ENCODE measurements at places on chromosomes 1 and 21.

DNA sequence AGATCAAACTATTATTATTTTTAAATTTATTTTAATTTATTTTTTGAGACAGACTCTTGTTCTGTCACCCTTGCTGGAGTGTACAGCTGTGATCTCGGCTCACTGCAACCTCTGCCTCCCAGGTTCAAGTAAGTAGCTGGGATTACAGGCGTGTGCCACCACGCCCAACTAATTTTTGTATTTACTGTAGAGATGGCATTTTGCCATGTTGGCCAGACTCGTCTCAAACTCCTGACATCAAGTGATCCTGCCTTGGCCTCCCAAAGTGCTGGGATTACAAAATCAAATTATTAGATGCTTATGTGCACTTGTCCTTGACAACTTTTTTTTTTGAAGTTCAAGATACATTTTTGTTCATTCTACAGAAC is 15.4 kb downstream of the LIN9 start:
- DNase-seq, result no peak

- DNase-seq, result no peak
Measured at GRCh38 chr1:66364578-66365391, 169.2 kb upstream of the SGIP1 start.

- no peak for DNase-seq
Measured at GRCh38 chr1:157238585-157238984, 100.4 kb upstream of the ETV3 start.

DNA sequence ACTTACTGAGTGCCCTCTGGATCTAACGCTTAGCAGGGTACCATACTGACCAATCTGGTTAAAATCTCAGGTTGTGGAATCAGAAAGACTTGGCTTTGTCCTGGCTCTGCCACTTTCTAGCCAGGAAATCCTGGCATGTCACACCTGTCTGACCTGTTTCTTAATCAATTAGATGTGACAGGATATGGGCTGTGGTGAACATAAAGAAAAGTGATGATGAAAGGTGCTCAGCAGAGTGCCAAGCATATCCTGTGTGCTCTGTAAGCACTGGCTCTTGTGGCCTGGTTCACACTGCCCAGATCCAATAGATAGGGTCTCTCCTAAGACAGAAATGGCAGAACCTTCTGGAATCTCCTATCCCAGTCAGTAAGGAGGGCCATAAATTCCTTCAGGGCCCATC is 53.9 kb downstream of the PHC2 start:
- DNase-seq, result no peak

DNA sequence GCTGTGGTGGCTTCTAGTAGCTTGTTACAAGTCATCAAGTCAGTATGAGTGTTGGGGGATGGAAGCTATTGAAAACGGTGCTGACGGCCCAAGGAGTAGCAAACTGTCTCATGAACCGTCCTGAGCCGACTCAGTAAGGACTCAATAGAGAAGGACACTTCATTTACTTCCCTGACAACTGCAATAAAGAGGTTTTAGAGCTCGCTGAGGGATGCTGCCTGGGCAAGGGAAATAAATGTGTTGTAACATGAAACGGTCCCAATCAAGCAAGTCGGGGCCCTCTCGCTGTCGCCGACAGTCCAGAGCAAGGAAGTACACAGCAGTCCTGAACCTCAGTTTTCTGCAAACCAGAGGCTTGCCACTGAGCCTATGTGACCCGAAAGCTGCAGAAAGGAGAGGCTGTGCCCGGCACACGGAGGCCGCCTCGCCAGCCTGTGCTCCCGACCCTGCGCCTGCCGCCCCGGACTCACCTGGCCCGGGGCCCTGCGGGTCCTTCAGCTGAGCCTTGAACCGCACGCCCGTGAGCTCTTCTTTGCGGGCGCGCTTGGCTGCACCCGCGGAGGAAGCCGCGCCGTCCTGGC is 423 bp downstream of the URB1 start:
- DNase-seq, result no peak

GRCh38 chr1:41328001-41328615 is 33.1 kb upstream of the FOXO6 start:
- DNase-seq, result no peak

DNA sequence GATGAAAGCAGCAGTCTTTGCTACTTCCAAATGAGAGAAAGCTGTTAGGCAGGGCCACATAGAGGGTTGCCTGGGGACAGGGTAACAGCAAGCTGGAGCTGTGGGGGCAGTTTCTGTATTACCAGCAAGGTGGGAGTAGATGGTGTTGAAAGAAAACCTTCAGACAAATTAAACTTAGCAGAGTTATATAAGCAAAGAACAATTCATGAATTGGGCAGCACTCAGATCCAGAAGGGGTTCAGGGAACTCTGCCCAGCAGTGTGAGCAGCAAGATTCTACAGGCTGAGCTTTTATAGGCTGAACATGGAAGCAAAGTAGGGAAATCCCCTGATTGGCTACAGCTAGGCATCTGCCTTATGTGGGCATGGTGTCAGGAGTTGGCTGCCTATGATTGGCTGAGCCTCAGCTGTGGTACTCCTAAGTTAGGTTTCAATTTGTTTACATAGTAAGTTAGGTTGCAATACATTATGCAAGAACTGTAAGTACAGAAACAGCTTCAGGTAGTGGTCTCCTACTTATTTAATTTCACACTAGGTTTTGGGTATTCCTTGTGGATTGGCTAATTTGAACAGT is 64.1 kb upstream of the TMPRSS2 start:
- no peak for DNase-seq

DNA sequence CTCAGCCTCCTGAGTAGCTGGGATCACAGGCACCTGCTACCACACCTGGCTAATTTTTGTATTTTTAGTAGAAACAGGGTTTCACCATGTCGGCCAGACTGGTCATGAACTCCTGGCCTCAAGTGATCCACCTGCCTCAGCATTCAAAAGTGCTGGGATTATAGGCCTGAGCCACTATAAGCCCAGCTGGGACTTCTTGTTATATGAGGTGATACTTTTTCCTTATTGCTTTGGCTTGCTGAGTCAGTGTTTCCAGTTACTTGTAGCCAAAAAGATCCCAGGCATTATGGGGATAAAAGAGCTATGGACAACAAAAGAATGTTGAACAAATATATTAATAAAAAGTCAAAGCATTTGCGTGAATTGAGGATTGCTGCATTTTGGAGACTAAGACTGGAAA is 69.9 kb upstream of the LPGAT1 start:
- DNase-seq, result no peak

DNA sequence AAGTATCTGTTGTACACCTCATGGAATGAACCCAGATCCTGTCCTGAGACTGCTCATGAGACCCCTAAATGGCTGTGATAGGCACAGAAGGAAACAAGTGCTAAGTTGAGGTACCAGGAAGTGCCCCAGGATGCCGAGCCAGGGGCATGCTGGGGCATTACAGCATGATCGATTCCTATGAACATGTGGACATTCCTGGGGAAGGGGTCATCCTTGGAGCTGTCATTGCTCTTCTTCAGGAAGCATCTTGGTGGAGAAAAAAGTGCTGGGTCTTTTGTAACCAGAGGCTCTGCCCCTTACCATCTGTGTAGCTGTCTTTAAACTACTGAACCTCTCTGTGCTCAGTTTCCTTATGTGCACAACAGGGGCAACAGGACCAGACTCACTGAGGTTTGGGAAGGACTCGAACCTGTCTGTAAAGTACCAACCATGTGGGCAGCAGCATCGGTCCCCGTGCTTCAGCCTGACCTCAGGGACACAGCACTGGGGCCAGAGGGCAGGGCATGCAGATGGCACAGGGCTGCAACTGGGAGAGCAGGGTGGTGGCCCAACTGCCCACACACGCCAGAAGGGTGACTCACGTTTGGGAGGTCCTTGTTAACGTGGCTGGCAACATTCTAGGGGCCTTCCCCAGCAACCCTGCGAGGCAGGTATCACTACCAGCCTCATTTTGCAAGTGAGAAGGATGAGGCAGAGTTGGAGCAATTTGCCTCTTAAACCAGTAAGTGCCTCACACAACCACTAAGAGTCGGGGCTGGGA is 142.3 kb upstream of the EDN2 start:
- no peak for DNase-seq

DNA sequence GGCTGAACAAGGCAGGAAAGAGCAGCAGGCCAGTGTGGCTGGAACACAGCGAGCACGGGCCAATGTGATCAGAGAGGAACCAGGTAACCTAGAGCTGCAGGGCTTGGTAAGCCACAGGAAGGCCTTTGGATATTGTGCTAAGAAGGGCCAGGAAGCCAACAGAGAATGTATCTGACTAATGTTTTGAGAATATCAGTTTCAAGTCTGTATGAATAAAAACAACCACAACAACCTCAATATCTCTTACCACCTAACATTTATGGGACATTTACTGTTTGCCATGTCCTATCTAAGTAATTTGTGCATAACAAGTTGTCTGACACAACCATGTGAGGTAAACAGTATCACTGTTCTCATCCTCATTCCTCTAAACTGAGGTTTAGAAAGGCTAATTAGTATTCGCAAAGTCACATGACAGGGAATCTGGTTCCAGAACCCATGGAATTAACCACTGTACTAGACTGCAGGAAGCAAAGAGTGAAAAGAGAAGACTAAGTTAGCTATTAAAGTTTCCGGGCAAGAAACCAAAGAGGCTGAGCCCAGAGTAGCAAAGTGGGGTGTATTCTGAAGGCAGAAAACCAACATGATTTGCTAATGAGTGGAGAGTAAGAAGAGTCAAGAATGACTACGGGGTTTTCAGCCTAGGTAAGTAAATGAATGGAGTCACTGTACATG is 38.9 kb downstream of the SPRTN start:
- DNase-seq, result no peak

DNA sequence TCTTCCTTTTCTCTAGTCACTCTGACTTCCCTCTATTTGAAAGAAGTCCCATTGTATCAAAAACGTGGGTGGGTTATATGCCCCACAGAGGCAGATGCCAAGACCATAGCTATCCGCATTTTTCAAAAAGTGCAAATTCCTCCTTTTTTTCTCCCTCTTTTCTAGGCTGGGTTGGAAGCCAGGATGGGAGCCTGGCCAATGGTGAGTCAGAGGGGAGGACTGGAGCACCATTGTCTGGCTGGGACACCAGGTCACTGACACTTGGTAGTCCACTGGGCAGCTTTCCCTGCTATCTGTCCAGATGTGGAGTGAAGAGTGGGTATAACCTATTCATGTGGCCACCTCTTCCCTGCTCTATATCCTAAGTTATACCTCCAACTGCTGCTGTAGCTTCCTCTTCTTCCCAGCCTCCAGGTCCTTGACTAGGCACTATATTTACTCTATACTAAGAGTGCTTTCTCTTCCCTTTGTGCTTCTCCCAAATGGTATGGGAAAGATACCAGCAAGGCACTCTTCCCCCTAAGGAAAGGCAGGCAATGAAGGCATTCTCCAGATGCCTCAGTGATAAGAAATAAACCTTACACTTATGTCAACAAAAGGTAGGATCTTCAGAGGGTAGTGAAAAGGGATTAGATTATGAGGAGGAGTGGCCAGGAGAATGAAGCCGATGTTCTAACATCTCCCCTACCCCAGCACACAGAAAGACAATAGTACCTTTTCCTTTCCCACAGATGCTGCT is 12.9 kb downstream of the PI4KB start:
- DNase-seq, result no peak

- DNase-seq, result no peak
Measured at GRCh38 chr1:13819642-13820041, 119.7 kb downstream of the PRDM2 start.

DNA sequence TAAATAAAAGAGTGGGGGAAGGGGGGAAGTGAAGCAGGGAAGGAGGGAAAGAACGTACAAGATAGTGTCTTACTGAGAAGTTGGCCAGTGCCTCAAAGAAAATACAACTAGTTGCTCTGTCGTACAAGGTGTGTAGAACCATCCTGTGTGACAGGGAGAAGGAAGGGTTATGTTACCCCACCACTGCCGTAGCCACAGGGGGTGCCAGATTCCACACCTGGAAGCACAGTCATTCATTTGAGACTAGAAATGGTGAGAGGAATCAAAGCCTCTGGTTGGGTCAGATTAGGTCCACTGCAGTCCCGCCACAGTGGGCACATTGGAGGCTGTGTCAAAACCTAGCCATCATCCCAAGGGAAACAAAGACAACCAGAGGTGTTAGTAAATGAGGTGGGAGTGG is 2.7 kb upstream of the ERI3 start:
- no peak for DNase-seq

DNA sequence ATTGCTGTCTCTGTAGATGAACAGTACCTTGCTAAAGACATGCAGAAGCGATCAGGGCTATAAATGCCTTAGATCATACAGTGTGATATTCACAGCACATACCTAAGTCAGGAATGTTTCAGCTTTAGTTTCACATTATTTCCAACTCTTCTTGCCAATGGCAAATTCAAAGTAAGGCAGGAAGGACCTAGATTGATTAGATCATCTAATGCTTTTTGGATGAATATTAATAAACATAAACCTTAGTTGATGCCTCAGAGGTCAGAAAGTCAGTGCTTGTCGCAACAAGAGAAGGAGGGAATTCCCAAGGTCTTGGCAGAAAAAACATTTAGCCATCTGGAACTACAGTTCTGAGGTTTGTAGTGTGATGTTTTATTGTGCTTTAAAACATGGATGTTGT is 122.3 kb downstream of the TNFSF18 start:
- DNase-seq, result no peak

DNA sequence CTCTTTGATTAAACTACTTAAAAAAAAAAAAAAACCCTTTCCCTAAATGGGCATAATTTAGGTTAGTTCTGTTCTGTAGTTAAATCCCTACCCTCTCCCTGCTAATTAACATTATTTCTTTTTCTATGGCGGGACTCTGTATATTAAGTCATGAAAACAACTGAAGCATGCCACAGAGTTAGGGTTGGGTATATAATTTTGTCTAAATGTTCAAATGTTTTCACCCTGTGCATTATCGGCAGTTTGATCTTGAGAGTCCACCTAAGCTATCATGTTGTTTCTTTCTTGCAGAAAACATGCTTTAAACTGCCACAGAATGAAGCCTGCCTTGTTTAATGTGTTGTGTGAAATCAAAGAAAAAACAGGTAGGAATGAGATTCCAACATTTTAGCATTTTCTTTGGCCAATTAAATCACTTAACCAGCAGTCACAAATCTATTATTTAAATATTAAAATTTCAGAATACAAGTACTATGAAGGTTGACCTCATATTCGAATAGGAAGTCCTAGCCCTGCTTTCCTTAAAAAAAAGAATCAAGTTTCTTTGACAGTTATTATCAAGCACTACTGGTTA is 4.0 kb downstream of the PBX1 start:
- DNase-seq, result no peak

- DNase-seq, result no peak
Measured at GRCh38 chr21:14646893-14647292, 100.8 kb upstream of the SAMSN1 start.

- no peak for DNase-seq
Measured at GRCh38 chr1:64811131-64811530, 66.3 kb downstream of the RAVER2 start.
